Endodermal cell (in vitro differentiated cells): ENCODE measurements at places on chromosomes 1 and 21. TPM values are rescaled to one million over a fixed set of nuclear protein-coding genes. Genes with fewer than 3 reads are reported as not detected.

DNA sequence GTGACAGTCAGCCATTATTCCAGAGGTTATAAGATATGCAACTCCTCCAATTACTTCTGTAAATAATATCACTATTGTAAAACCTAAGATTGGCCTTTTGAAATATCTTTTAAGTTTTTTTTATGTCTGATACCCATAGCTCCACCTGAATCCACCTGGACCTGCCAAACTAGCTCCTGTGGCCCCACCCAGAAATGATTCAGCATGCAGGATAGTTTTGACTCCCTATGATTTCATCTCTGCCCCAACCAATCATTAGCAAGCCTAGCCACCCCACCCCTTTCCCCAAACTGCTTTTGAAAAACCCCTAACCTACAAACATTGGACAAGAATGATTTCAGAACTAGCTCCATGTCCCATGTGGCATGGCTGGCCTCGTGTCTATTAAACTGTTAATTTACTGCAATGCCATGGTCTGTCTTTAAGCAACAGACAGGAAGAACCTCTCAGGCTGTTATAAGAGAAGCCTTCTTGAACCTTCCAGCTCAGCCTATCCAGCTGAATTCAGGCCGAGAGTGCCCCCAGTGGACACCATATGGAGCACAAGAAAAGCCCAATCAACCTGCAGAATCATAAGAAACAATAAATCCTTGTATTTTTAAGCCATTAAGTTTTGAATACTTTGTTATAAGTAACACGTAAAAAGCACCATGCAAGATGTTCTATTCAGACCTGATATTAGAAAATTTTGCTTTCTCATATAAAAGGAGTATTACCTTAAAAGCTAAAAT lies 263.0 kb upstream of the ZRANB2 start:
- H3K27ac ChIP-seq = no peak overlapping the region
- H3K4me1 ChIP-seq = no peaks in the 10 kb centered on the region
- H3K4me3 ChIP-seq = no peak overlapping the region
- H3K27me3 ChIP-seq = no peaks in the 10 kb centered on the region
- no peaks in the 10 kb centered on the region for H3K36me3 ChIP-seq
- no peak for DNase-seq

DNA sequence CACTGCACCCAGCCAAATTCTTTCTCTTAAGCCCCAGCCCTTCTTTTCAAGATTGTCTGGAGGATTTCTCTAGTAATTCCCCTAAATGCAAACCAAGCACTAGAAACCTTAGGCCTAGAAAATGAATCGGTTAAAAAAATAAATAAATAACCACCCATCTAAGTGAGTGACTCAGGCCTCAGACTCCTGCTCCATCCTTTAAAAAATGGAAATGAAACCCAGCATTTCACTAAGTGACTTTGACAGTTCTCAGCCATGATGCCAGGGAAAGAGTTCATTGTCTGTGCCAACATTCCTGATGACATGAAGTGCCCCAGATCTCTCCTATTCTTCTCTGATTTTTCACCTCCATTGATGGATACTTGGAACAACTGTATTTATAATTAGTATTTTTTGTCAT lies 415.2 kb upstream of the DAB1 start:
- H3K27ac ChIP-seq = no peak overlapping the region
- no peak overlapping the region for H3K4me3 ChIP-seq
- no peaks in the 10 kb centered on the region for H3K36me3 ChIP-seq
- no peak for DNase-seq

SLAMF1 gene
- total RNA-seq = 0.05 TPM in 1 of 2 replicates, not detected in the other

- no peaks in the 10 kb centered on the region for H3K4me1 ChIP-seq
- no peak overlapping the region for H3K27ac ChIP-seq
- DNase-seq = no peak
- peaks cover 3% of the 10 kb centered on the region for H3K36me3 ChIP-seq
- no peak overlapping the region for H3K4me3 ChIP-seq
Observed at GRCh38 chr1:51740652-51741051, 123.8 kb downstream of the OSBPL9 start.

TMPRSS15 gene
- total RNA-seq = 0.13 and 0.25 TPM in 2 replicates

DNA sequence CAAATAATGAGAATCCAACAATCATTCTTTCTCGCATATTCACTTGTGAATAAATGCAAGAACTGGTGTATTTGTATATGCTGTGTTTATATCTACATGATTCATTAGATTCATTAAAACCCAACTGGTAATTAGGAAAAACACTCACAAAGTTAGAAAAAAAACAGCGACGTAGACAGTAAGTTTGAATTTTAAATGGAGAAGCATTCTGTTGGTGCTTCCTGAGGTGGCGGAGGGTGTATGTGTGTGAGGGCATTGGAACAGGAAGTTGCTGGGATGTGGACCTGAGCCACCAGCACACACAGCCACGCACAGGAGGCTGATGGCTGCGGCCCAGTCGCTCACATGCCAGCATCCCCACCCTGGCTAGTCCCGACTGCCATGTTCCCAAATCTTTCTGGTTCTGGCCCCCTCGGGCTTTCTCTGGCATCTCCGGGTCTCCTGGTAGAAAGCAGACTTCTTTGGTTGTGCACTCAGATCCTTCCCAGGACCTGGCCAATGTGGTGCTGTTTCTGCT lies 121.6 kb upstream of the IRF2BP2 start:
- DNase-seq = no peak
- no peaks in the 10 kb centered on the region for H3K27me3 ChIP-seq
- H3K27ac ChIP-seq = no peak overlapping the region
- H3K4me3 ChIP-seq = no peak overlapping the region
- H3K4me1 ChIP-seq = peaks cover 11% of the 10 kb centered on the region

HES4 gene
- total RNA-seq = 19.7 and 23.0 TPM in 2 replicates

- H3K4me3 ChIP-seq = no peak within 1 kb of the TSS
- H3K4me1 ChIP-seq = no peaks in the 10 kb centered on the region
- no peak within 1 kb of the TSS for H3K27ac ChIP-seq
Observed at GRCh38 chr1:230713915-230714764, at the start of gene AGT. Gene AGT (minus strand): TSS chr1:230714122. CDS start chr1:230710823, 3,299 bp downstream.

GRCh38 chr21:21813289-21813688 lies 815.1 kb downstream of the NCAM2 start:
- no peak overlapping the region for H3K4me3 ChIP-seq
- no peaks in the 10 kb centered on the region for H3K27me3 ChIP-seq
- H3K4me1 ChIP-seq = no peaks in the 10 kb centered on the region
- H3K36me3 ChIP-seq = no peaks in the 10 kb centered on the region
- DNase-seq = no peak

- H3K4me1 ChIP-seq = peaks cover 6% of the 10 kb centered on the region
- no peaks in the 10 kb centered on the region for H3K27me3 ChIP-seq
- no peak overlapping the region for H3K4me3 ChIP-seq
- no peak for DNase-seq
- no peak overlapping the region for H3K27ac ChIP-seq
Observed at GRCh38 chr1:168767894-168768584, 39.0 kb upstream of the DPT start.

FCRL5 gene
- total RNA-seq = 0.99 and 1.1 TPM in 2 replicates

GRCh38 chr21:25582888-25583287 lies 24.4 kb downstream of the MRPL39 start:
- no peak for DNase-seq
- H3K4me3 ChIP-seq = no peak overlapping the region
- H3K36me3 ChIP-seq = peaks cover 25% of the 10 kb centered on the region
- no peak overlapping the region for H3K27ac ChIP-seq

DNA sequence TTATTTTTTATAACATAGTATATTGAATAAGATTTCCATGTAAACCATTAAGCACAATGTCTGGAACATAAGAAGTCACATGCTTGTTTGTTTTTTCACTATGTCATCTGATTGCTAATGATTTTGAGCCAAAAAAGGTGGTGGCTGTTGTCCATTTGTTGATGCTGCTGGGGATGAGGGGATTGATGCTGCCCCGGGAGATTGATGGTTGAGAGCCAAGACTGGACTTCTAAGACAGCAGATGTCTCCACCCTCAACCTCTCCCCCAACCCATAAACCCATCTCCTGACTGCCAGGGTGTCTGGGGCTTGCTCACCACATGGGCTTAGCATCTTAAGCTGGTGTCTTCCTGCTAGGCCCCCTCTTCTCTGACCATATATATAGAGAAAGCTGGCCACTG lies 35.8 kb upstream of the CD34 start:
- no peak overlapping the region for H3K4me3 ChIP-seq
- H3K4me1 ChIP-seq = peaks cover 17% of the 10 kb centered on the region
- no peaks in the 10 kb centered on the region for H3K36me3 ChIP-seq
- DNase-seq = no peak
- H3K27ac ChIP-seq = no peak overlapping the region

GRCh38 chr1:107550358-107550757 lies 409.5 kb downstream of the NTNG1 start:
- no peaks in the 10 kb centered on the region for H3K27me3 ChIP-seq
- no peak overlapping the region for H3K4me3 ChIP-seq
- no peak overlapping the region for H3K27ac ChIP-seq
- DNase-seq = no peak
- no peaks in the 10 kb centered on the region for H3K4me1 ChIP-seq
- H3K36me3 ChIP-seq = no peaks in the 10 kb centered on the region

GRCh38 chr1:168368131-168368530 lies 87.5 kb downstream of the TBX19 start:
- no peaks in the 10 kb centered on the region for H3K27me3 ChIP-seq
- no peak overlapping the region for H3K4me3 ChIP-seq
- H3K27ac ChIP-seq = no peak overlapping the region
- peaks cover 8% of the 10 kb centered on the region for H3K4me1 ChIP-seq
- no peaks in the 10 kb centered on the region for H3K36me3 ChIP-seq

DNA sequence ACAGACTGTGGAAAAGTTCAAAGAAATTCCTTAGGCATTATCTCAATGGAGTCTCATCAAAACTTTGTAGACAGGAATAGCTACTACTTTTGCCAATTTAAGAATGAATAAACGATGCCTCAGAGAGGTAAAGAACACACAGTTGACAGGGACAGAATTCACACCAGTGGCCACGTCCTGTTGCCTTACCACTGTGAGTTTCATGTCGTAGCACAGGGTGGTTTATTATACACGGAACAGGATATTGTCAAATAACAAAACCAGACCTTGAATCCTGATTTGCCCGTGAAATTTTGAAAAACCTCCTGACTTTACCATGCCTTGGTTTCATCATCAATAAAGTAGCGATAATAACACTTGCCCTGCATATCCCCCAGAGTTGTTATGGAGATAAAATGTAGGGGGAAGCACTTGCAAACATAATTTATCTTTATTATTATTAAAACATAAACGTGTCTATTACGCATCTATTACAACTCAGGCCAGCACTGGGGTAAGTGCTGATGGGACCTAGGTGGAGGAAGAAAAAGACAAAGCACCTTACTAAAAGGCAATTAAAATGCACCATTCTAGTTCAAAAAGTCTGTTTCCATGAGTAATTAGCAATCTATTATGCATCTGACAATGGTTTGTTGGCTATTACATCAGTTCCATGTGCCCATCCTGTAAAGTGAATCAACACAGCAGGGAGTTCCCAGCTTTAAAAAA lies 408.1 kb upstream of the RUNX1 start:
- H3K27me3 ChIP-seq = no peaks in the 10 kb centered on the region
- H3K36me3 ChIP-seq = no peaks in the 10 kb centered on the region
- no peaks in the 10 kb centered on the region for H3K4me1 ChIP-seq
- no peak overlapping the region for H3K27ac ChIP-seq
- H3K4me3 ChIP-seq = no peak overlapping the region

DNA sequence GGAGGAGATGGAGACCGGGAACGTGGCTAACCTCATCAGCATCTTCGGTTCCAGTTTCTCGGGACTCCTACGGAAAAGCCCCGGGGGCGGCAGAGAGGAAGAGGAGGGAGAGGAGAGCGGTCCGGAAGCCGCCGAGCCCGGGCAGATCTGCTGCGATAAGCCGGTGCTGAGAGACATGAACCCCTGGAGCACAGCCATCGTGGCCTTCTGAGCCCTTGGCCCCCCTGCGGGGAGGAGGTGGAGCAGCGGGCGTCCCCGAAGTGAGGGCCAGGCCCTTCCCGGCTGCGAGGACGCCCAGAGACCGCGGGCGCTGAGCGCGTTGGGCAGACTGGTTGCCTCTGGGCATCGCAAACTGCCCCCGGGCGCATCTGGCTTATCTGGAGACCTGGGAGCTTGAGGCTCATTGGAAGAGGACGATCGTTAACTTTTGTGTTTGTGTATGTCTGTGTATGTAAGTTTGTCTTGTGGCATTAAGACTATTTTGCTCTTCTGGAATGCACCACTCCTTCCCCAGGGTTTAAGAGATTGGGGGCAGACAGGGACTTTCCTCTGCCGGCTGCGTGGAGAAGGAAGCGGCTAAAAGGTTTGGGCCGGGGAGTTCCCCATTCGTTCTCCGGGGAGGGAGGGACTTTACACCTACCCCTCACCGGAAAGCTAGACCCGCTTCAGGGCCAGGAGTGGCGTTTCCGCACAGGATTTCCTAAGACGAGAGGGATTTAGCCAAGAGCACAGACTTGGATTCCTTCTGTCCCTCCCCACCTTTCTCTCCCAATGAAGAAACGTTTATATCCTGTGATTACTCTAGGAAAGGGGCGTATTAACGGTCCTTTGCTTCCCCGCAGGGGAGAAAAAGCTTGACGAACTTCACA lies 1.4 kb downstream of the IER5 start:
- H3K27me3 ChIP-seq = no peaks in the 10 kb centered on the region
- peaks cover 3% of the 10 kb centered on the region for H3K4me1 ChIP-seq
- H3K4me3 ChIP-seq = peak overlapping the region; percentile 98
- H3K36me3 ChIP-seq = peaks cover 28% of the 10 kb centered on the region
- no peak overlapping the region for H3K27ac ChIP-seq

TNNI3K gene
- not detected in 2 replicates for total RNA-seq

DNA sequence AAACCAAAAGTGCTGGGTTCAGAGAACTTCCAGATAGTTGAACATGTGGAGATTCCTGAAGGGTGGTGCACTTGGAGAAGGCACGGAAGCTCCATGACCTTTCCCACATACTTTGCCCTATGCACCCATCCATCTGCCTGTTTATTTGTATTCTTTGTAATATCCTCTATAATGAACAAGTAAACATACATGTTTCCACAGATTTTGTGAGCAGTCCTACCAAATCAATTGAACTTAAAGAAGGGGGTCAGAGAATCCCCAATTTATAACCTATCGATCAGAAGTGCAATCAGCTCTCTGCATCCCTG lies 121.4 kb downstream of the ADSS2 start:
- no peak overlapping the region for H3K27ac ChIP-seq
- no peaks in the 10 kb centered on the region for H3K4me1 ChIP-seq
- H3K4me3 ChIP-seq = no peak overlapping the region
- H3K27me3 ChIP-seq = no peaks in the 10 kb centered on the region
- DNase-seq = peak; percentile 26
- H3K36me3 ChIP-seq = no peaks in the 10 kb centered on the region

- DNase-seq = no peak
- no peaks in the 10 kb centered on the region for H3K4me1 ChIP-seq
- H3K4me3 ChIP-seq = no peak overlapping the region
- peaks cover 31% of the 10 kb centered on the region for H3K27me3 ChIP-seq
Observed at GRCh38 chr1:207870306-207871031, 40.5 kb downstream of the CD34 start.

COL9A2 gene
- 224 to 488 TPM (median 470 TPM) in 3 replicates for total RNA-seq

SERTAD4 gene
- total RNA-seq = 0.50 to 0.58 TPM (median 0.54 TPM) in 3 replicates

CFHR3 gene
- total RNA-seq = not detected in 3 replicates

GRCh38 chr1:170164103-170164763 lies 18.5 kb downstream of the NTMT2 start:
- no peak for DNase-seq
- no peak overlapping the region for H3K4me3 ChIP-seq
- peaks cover 3% of the 10 kb centered on the region for H3K4me1 ChIP-seq
- no peak overlapping the region for H3K27ac ChIP-seq
- H3K27me3 ChIP-seq = no peaks in the 10 kb centered on the region

GRCh38 chr1:16249596-16250241 lies 12.7 kb upstream of the CPLANE2 start:
- no peak overlapping the region for H3K27ac ChIP-seq
- no peak overlapping the region for H3K4me3 ChIP-seq
- DNase-seq = no peak
- H3K36me3 ChIP-seq = peaks cover 64% of the 10 kb centered on the region
- H3K4me1 ChIP-seq = no peaks in the 10 kb centered on the region

UBL4B gene
- not detected in 2 replicates for total RNA-seq

- DNase-seq = no peak
- no peaks in the 10 kb centered on the region for H3K27me3 ChIP-seq
Observed at GRCh38 chr1:119093721-119094120, 46.7 kb downstream of the WARS2 start.
